ENCODE measurements at places on chromosomes 3 and 15.

GRCh38 chr3:156577736-156578135 lies 22.8 kb upstream of the SSR3 start:
- DNase-seq: no peak

DNA sequence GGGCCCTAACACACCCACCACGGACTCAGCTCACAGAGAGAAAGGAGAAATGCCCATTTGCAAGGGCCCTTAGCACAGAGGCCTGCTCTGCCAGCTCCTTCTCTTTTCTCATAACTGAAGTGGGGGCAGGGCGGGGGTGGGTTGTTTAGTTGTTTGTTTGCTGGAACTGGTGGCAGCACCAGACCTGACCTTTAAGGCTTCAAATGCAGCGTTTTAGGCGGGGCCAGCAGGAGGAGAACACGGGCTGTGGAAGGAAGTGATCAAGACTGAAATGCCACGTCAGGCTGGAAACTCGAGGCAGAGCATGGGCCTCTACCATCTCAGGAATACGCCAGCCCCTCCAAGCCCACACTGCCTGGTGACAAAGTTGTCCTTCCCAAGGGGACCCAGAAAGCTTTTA lies 9.3 kb downstream of the CACNA2D2 start:
- no peak for DNase-seq

DNA sequence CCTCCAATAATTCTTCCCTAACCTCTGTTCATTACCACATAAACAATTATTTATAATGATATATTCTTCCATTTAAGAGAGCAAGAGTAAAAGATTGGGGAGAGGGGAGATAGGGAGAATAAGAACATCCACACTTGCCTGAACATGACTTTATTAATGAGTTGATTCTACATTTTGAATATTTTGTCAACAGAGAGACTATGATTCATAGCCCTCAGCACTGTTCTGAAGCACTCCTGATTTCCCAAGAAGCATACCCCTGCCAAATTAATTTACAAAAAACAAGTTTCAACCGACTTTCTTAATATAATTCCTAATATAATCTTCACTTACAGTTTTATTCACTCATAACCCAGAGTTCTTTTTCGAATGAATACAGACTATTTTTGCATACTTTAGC lies 828.8 kb downstream of the ROBO2 start:
- no peak for DNase-seq

DNA sequence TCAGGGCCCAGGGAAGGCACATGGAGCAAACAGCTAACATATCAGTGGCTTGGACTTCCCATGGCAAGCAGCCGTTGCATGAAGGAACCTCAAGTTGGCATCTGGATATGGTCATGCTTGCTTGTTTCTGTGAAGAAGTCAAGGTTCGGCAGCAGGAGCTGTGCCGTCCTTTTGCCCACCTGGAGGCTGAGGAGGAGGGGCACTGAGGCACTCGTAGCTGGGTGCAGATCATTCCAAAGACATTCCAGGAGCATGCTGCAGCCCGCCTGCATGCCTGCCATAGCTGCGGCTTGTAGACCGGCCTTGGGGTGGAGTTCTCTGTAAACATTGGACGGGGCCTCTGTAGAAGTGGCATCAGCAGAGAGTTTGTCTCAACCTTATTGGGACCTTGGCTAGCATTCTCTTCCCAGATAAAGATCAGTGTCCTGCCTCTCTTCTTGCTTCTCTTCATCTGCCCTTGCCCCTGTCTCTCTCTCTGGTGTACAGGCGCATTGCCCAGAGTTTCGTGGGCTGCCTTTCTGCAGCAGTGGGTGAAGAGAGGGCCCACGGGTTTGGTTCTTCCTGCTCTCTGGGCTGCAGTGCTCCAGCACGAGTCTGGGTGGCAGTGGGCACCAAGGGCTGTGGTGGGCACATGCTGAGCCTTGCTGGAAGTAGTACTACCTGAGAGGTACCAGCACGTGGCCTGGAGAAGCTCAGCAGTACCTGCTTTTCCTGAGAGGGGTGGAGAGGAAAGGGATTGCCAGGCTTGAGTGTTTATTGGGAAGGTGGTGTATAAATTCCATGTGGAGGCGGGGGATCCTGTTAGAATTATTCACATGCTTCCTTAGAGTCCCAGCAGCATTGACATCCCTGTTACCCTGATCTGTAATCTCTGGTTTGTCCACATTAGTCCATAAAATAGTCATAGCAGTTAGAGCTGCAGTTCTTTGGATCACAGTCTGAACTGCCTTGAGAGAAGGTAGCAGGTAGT lies 49.4 kb downstream of the CHCHD6 start:
- no peak for DNase-seq

DNA sequence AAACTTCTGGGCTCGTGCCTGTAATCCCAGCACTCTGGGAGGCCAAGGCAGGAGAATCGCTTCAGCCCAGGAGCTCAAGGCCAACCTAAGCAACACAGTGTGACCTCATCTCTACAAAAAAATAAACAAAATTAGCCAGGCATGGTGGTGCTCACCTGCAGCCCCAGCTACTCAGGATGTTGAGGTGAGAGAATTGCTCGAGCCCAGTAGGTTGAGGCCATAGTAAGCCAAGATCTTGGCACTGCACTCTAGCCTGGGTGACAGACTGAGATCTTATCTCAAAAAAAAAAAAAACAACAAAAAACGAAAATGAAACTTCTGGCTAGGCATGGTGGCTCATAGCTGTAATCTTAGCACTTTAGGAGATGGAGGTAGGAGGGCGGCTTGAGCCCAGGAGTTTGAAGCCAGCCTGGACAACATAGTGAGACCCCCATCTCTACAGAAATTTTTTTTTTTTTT lies 53.7 kb downstream of the PIK3CB start:
- no peak for DNase-seq

GRCh38 chr3:22117751-22118346 lies 366.8 kb upstream of the ZNF385D start:
- peak; percentile 53 for DNase-seq

DNA sequence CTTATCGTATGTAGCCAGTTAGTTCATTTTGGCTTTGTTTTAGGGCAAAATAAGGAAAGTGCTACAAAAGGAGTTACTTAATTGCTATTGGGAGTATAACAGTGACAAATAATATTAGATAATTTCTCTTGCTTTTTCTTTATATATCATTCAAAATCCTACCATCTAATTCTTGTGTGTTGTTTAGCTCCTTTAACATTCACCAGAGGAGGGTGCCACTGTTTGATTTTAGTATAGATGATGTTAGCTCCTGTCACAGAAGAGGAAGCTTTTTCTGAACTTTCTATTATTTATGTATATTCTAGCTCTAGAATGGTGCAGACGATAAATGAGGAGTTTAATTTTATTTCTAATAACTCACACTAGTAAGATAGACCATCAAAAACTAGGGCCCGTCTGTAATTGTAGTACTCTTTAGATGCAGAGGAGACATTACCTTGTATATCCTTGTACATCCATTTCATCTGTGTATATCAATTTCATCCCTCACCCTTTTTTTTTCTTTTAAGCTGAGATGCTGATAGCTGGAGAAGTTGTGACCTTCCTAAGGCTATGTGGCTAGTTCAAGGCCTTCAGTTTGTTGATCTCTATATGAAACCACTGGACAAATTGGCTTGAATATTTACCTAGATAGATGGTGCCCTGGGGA lies 3.0 kb downstream of the PPM1L start:
- peak; percentile 2 for DNase-seq

DNA sequence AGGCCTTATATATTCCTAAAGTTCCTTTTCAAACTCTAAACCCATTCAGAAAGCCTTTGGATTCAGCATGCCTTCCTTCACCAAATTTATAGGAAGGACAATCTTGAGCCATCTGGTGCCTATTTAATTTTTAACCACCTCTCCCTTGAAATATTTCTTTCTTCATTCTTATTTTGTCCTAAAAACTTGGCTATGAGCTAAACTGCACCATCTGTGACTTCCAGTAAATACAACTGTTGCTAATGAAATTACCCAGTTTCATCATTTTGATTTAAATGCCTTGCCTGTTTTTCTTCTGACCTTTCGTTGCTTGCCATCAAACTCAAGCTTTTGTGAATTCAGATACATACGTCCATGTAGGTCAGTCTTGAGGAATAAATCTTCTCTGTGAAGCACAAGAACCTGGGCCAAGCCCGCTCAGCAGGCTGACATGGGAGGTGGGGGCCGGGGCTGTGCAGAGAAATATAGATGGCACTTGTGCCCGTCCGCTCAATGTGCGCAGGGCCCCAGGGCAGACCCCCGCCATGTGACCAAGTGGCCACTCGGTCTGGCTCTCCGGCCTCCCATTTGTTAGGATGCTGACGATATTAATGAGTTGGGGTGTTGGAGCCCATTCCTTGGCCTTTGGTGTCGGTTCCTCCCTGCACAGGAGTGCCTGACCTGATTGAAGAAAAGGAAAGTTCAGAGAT lies 335.9 kb downstream of the VPS13C start:
- DNase-seq: no peak

DNA sequence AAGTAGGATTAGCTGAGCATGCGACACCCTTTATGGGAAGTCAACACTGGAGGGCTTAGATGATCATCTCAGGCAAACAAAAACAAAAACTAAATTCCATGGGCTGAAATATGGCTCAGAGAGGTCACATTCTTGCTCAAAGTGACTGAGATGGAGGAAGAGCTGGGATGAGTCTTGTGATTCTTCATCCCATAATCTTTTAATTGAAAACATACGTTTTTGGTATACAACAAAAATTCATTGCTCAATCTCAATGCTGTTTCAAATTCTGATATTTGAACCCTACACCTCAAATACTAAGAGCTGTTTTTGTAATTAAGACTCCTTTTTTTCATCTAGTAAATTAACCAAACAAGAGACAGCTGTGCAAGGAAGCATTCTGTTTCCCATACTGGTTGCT lies 257.0 kb downstream of the NR1D2 start:
- no peak for DNase-seq

DNA sequence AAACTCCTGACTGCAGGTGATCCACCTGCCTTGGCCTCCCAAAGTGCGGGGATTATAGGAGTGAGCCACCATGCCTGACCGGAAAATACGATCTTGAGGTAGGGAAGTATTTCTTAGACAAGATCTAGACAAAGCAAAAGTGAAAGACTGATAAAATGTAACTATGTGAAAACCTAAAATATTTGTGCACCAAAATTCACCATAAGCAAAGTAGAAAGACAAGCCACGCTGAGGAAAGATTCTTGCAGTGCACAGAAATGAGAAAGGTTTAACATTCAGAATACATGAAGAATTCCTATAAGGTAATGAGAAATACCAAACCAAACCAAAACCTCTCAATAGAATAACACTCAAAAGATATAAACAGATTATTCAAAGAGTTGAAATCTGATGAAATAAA lies 35.7 kb downstream of the SYNM start:
- no peak for DNase-seq

GRCh38 chr15:80551348-80551747 lies 143.8 kb upstream of the ABHD17C start:
- no peak for DNase-seq

GRCh38 chr3:20246662-20247061 lies 60.7 kb upstream of the SGO1 start:
- DNase-seq: no peak

DNA sequence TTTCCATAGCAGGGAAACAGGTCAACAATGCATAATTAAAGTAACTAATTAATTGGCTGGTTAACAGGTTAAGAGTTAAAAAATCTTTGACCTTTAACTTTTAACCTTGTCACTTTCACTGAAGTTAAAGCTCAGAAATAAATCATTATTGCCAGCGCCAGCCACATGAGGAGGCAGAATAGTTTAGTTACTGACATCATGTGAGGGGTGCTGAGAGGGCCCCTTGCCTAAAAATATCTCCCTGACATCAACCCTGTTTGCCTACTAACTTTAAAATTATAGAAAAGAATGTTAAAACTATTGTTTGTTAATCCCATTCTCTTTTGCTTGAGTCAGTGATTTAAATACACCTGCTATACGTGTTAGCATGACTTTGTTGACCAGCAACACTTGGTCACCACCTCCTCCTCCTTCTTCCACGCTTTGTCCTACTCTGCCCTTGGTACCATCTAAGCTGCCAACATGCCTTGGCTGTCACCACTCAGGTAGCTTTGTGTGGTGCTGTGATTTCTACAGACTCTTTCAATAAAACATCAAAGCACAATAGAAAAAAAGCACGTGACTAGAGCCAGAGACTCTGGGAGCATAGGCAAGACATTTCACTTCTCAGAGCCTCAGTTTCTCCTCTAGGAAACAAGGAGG lies 2.7 kb downstream of the FBXO40 start:
- no peak for DNase-seq

- DNase-seq: no peak
Measured at GRCh38 chr3:136162322-136162721, 33.8 kb downstream of the MSL2 start.

DNA sequence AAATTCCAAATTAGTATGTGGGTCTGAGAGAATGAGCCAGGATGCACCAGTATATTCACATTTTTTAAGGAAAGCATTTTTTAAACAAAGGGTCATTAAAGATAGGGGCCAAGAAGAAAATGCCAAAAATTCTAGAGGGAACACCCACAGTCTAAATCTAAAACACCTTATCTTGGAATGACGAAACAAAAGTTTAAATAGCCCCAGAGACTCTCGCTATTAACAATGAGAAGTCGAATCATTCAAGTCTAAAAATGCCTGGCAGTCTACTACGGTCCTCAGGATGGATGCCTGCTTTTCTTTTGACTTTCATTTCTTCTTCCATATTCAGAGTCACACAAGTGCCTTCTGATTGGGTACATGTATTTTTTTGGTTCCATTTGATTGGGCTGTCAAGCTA lies 66.3 kb downstream of the SSUH2 start:
- no peak for DNase-seq
